BJ (cell line): ENCODE measurements at places on chromosomes 16 and 17. TPM values are rescaled to one million over a fixed set of nuclear protein-coding genes. Genes with fewer than 3 reads are reported as not detected.

DNA sequence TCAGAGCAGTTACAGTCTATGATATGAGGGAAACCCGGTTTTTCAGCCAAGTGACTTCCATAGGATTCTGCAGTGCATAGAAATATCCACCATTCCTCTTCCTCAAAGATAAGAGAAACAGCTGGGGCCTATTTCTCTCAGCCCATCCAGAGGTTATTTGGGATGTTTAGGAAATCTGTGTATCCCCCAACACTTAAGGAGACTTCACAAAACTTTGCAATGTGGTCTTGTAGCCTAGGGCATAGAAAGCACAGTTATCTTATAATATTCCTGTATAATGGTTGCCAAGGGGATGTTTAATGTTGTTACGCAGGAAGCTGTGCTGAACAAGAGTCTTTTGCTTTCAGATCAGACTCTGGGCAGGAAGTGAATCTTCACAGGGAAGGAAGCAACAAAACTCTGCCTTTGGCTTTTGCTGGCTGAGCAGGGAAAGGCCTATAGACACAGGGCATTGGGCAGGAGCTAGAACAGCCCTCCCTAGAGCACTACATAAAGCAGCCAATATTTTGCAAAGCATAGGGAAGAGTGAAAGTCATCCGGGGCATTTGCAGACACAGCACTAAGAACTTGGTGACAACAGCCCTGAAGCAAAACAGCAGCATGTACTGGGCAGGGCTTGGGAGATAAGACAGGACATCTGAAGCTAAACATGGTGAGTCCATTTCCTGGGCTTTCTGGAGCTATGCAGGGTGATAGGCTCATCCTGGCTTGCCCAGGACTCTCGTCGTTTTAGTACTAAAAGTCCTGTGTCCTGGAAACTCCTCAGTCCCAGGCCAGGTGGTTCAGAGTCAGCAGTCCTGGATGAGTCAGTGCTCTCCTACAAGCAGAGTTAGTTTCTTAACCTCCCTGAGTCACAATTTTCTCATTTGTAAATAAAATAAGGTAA is 18.7 kb upstream of the BEAN1 start:
- no peak for DNase-seq

DNA sequence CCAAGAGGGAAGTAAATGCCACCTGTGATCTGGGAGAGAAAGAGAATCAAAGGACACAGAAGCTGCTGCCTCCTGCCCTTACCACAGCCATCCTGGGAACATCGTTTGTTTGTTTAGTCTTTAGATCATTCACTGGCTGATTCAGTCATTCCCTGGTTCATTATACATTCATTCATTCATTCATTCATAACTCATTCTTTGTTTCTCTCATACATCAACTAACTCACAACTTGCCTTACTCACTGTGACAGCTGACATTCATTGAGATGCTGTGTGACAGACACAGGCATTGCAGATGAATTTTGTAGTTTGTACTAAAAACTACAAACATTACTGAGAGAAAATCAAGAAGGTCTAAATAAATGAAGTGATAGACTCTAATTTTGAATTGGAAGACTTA is 291.0 kb upstream of the TNRC6C start:
- no peak for DNase-seq

- DNase-seq: no peak
Observed at GRCh38 chr17:7530023-7530900, 18.6 kb upstream of the TNFSF12 start.

DNA sequence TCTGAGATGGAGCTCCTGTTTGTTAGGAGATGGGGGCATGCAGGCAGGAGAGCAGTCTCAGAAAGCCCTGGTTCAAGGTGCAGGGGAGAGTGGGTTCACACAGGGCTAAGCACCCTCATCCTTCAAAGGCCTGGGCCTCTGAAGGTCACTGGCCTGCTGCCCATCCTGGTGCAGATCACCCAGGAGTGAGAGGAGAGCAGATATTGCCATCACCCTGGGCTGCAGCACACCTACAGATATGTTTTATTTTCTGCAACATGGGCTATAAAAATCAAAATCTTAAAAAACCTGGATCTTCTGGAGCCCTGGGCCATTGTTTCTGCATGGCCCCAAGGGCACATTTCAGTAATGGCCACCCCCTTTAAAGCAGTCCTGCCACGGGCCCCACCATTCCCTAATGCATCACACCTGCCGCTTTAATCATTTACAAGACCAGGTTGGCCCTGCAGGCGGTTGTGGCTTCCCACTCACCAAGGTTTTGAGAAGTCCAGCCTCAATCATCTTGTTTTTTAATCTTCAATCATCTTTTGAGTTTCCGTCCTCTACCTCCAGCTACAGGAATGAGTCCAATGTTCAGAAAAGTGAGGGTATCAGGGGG is 20.4 kb upstream of the NUP93 start:
- DNase-seq: no peak

DNA sequence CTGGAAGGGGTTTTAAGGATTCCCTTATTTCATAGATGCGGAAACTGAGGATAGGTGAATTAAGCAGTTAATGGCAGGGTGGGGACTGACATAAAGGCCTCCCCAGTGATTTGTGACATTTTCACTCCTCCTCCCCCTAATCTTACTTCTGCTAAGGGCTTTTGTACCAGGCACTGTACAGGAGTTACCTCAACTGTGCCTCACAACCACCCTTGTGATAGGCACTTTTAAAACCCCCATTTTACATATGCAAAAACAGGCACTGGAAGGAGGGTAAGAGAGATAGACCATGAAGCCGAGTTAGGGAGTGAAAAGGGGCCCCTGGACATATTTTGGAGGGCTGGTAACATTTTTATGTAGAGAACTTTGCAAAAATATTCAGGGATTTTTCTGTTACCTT is 862 bp upstream of the GDE1 start:
- DNase-seq: no peak

DNA sequence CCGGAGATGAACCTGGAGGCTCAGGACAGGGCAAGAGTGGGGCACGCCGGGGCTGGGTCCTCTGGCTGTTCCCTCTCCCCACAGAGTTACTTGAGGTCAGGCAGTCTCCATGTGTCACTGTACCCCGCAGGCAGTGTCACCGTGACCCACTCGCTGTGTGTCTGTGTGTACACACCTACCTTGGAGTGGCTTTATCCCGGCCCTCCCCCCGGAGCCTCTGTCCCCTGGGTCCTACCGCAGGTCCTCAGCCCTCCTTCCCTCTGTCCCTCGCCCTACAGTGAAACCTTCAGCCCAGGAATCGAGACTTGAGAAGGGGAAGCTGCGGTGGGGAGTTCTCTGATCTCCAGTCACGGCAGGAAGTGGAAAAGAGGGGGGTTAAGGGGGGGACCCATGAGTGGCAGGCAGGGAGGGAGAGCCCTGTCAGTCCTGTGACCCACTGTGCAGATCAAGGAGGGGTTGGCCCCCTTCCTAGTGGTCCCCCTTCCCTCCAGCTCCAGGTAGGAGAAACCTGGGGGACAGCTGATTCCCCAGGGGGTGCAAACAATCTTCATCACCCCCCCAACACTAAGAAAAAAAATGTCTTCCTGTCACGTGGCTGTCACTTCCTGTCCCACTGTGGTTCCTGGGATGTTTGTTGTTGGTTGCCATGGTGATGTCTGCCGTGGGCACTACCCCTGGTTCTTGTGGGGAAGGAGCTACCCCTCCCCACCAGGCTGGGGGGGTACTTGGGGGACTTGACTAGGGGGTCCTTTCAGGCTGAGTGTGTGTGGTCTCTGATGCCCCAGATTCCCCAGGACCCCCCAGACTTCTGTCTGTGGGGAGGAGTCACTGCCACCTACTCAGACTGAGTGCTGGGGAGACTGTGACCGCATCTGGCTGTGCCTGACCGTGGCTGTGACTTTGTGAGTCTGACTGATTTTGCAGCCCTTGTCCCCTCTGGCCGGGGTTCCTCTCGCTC is 13.7 kb downstream of the RARA start:
- DNase-seq: no peak

- DNase-seq: no peak
Observed at GRCh38 chr17:54882950-54883349, 17.7 kb upstream of the TOM1L1 start.

DNA sequence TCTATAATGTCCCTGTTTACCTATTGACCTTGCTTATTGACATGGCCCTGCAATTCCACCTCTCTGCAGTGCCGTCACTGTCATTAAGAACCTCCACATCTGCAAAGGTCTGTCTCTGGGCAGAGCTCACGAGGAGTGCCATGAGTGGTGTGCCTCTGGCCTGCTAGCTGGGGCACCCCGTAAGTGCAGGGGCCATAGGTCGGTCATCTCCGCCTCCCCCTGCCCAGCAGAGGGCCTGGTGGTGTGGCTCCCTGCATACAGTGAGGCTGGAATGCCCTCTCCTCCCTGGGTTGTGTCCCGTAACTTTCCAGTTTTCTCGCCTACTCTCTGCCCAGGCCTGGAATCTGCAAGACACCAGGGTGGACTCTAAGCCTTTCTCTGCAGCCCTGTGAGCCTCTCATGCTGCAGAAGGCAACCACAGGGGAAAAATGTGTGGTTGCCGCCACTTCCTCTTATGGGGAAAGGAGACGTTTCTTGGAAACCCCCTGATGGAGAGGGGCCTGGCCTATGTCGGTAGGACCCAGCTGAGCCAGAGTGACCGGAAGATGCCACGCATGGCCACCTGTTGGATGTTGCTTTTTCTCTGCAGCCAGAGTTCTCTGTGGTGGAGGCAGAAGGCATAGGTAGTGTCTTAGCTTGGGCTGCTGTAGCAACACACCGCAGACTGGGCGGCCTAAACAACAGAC is 2.7 kb upstream of the SNX20 start:
- DNase-seq: no peak

TMEM256 gene
- polyA plus RNA-seq: 65.4 and 101 TPM in 2 replicates

RPA1 gene
- 58.8 and 67.9 TPM in 2 replicates for polyA plus RNA-seq

SAP30BP gene
- polyA plus RNA-seq: 65.3 and 84.8 TPM in 2 replicates

IKZF3 gene
- not detected in 2 replicates for polyA plus RNA-seq
